ENCODE measurements at places on chromosomes 5 and 9. TPM values are rescaled to one million over a fixed set of nuclear protein-coding genes. Genes with fewer than 3 reads are reported as not detected.

The ARSI gene
- 15.2 TPM for total RNA-seq

GRCh38 chr5:88875341-88876234, 7.4 kb downstream of the MEF2C start:
- DNase-seq, result no peak

The PLPPR1 gene
- total RNA-seq, result not detected

GRCh38 chr5:67094476-67095300, 101.9 kb downstream of the CD180 start:
- peak; percentile 56 for DNase-seq

All from IMR-90 (cell line).